Adipocyte (in vitro differentiated cells): ENCODE measurements at places on chromosomes 13 and 19.

DNA sequence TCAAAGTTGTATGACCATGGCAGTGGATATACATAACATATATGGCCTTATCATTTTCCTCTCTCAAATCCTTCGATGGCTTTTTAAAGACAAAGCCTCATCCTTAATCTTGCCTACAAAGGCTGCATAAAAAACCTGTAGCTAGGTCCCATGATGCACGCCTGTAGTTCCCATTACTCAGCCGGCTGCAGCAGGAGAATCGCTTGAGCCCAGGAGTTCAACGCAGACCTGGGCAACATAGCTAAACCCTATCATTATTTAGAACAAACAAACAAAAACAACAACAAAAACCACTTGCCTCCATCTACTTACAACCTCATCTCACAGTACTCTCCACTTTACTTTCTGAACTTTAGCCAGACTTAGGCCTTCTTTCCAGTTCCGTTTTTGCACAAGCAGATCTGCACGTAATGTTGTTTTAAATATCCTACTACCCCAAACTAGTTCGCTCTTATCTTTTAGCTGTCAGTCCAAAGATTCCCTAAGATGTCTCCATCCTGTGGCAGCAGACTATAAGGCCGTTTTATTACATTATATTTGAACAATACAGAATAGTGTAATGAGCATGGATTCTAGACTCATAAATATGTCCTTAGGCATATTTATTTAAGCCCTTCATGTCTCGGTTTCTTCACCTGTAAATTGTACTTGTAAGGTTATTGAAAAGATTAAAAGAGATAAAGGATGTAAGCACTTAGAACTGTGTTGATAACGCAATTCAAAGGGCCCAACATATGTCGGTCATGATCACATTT, 969 bp upstream of the POMP start:
- peak; percentile 48 for DNase-seq

DNA sequence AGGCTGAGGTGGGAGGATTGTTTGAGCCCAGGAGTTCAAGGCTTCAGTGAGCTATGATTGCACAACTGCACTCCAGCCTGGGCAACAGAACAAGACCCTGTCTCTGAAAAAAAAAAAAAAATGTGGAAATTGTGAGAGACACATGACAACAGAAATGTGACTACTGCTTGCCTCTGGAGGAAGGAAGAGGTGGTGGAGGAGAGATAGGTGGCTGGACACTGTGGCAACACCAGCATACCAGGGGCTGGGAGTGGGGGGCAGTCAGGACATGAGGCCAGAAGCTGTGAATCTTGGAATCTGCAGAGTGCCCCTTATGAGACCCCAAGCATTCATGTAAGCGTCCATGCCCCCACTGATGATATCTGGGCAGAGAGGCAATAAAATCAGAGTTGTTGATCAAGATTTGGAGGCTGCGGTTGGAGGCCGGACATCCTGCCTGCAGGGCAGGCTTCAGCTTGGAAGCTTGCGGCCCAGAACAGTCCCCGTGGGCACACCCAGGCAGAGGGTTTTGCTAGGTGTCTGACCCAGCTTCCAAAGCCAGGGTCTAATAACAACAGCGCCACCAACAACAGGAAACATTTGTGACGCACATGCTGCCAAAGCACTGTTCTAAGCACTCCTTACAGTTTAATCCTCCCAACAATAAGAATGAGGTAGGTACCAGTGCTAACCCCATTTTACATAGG, 16.9 kb downstream of the FAM187B start:
- no peak for DNase-seq

GRCh38 chr13:99998261-99998660, 16.7 kb downstream of the ZIC2 start:
- no peak for DNase-seq

GRCh38 chr13:23715762-23716235, 145.6 kb downstream of the TNFRSF19 start:
- DNase-seq: no peak

DNA sequence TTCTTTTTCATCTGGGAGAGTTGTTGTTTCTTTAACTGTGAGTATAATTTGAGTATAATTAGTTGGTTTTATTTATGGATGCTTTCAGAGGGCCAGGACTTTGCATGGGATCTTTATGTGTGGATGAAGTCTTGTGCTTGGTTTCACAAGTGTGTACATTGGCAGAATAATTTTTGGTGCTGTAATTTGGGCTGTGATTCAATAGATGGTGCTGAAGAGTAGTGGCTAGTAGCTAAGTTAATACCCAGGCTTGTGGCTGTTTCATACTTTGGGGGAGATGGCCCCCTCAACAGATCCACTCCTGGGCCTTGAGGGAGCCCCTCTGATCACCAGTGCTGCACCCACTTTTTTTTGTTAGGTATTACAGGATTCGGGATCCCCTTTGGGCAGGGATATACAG, 1142.4 kb downstream of the SLITRK1 start:
- DNase-seq: peak; percentile 33

DNA sequence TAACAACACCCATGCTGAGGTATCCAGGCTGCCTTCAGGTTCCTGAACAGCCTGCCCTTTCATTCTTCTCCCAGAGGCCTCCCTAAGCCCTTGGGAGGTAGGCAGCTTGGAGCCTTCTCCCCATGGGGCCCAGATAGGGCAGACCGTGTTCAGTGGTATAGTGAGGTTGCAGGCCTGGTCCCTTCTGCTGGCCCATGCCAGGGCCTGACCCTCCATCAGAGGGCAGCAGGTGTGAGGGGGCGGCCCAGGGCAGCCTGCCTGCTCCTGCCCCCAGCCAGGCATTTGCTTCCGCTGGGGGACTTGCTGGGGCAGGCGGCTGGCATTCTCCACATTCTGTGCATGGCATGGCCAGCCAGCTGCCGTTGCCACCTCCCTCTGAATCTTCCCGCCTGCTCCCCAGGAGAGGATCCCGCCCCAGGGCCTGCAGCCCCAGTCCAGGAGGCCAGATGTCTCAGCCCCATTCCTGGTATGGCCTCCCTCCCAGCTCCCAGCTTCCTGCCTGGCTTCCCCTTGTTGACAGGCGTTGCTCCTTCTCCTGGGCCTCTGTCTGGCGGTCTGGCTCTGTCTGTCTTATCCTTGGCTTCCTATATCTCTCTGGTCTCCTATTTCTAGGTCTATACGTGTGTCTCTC, 8.9 kb downstream of the CIC start:
- peak; percentile 67 for DNase-seq

- DNase-seq: peak; percentile 32
These were observed 1.1 kb downstream of the RBM26 start for GRCh38 chr13:79404985-79405384.

DNA sequence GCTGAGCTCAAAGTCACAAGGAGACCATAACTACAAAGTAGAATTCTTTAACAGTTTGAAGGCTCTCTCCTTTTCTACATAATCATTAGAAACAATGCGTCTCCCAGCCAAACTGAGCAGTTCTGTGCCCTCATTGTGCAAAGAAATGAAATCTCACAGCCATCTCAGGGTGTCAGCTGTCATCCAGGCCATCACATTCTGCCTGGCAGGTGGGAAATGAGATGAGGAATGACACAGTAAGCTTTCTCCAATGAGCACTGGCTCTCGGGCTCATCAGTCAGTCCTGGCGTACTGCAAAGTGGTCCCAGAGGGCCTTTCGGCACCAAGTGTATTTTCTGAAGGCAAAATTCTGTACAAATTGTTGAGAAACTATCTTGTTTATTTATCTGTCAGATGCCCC, 306.5 kb downstream of the KCTD12 start:
- no peak for DNase-seq

GRCh38 chr19:30371161-30371836, 885 bp upstream of the ZNF536 start:
- no peak for DNase-seq

GRCh38 chr13:38264363-38265131, 85.1 kb upstream of the UFM1 start:
- DNase-seq: no peak

DNA sequence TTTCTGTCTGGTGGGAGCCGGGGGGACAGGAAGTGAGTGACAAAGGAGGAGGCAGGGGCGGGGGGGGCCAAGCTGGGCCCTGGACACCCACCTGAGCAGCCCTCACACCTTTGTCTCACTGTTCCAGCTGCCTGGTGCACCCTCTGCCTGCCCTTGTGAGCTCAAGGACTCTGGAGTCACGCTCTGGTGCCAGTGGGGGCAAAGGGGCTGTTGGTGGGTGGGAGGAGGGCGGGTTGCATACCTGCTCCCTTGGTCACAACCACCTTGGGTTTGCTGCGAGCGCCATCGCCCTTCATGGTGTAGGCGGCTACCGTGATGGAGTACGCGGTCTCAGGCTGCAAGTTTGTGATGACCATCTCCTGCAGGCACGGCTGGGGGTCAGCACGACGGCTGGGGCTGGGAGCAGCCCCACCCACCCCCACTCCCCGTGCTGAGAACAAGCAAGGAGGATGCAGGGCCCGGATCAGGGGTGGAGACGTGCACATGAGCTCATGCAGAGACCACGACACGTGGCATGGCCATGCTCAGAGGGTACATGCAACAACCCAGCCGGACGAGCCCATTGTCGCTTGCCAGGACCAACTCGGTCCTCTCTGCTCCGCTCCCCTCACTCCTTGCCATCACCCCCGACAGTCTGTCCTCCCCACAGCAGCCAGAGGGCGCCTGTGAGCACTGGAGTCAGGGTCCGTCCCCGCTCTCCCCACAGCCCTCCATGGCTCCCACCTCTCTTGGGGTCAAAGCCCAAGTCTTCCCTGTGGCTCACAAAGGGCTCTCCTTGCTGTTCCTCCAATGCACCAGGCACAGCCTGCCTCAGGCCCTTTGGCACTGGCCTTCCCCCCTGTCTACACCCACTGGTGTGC, 114.9 kb downstream of the PTPRS start:
- DNase-seq: peak; percentile 20

- no peak for DNase-seq
These were observed 23.4 kb upstream of the MBNL2 start for GRCh38 chr13:97198753-97199152.

DNA sequence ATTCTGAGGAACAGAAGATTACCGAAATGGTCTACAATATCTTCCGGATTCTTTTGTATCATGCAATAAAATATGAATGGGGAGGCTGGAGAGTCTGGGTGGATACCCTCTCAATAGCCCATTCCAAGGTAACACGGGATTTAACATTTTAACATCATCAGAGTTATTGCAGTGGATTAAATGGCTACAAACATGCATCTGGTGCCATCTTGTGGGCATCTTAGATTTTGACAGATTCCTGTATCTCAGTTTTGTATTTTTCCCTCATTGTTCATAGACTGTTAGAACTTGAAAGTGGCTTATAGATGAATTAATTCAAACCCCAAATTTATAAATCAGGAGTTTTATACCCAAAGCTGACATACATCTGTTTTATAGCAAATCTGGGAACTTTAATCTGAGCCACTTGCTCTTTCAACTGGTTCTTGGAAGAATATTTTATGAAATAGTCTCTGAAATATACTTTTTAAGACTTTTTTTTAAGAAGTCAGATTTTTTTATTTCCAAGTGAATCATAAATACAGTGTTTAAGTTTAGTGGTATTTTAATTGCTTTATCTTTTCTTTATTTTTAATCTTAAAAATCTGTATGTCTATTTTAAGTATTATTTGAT, 215.2 kb downstream of the NBEA start:
- peak; percentile 85 for DNase-seq

DNA sequence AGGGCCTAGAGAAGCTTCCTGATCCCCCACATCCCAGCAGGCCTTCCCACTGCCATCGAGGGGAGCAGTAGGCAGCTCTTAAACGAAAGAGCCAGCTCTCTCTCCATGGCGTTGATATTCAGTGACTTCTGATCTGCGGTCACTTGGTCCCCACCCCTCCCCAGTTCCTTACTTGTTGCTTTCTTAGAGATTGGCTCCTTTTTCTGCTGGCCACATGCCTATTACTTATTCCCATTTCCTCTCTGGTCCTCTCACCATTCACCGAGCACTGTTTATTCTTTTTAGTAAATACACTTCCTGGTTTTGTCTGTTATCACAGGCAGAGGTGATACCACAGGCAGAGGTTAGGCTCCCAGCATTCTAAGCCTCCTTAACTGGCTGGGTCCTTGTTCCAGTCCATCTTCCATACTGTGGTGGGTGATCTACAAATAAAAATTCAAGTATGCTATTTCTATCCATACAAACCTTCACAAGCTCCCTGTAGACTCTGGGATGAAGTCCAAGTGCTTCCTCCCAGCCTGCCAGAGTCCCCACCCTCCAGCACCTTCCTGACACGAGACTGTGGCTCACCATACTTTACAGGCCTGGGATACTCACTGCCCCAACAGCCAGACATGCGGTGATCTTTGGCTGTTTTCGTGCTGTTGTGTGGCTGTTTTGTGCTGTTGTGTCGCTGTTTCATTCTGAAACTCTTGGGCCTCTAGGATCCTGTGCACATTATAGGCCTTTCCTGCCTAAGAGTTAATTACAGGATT, 315.9 kb downstream of the ATP8A2 start:
- no peak for DNase-seq

GRCh38 chr19:35461060-35461459, 13.0 kb downstream of the FFAR2 start:
- DNase-seq: no peak

- peak; percentile 9 for DNase-seq
These were observed 16.5 kb downstream of the SIGLEC7 start for GRCh38 chr19:51158474-51159129.

- no peak for DNase-seq
These were observed 1.3 kb upstream of the PTBP1 start for GRCh38 chr19:795691-796581.

DNA sequence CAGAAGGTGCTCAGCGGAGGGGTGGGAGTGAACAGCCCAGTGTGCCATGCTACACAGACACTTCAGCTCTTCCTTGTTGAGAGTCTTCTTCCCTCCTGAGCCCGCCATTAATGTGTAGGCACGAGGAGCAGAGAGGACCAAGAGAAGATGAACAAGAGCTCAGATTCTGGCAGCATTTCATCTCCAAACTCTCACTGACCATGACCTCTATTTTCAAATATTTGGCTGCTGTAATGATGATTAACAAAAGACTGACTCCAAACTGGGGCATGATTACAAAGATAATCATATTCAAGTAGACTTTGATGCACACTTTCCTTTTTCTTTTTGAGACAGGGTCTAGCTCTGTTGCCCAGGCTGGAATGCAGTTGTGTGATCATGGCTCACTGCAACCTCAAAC, 236.5 kb downstream of the DCLK1 start:
- no peak for DNase-seq

DNA sequence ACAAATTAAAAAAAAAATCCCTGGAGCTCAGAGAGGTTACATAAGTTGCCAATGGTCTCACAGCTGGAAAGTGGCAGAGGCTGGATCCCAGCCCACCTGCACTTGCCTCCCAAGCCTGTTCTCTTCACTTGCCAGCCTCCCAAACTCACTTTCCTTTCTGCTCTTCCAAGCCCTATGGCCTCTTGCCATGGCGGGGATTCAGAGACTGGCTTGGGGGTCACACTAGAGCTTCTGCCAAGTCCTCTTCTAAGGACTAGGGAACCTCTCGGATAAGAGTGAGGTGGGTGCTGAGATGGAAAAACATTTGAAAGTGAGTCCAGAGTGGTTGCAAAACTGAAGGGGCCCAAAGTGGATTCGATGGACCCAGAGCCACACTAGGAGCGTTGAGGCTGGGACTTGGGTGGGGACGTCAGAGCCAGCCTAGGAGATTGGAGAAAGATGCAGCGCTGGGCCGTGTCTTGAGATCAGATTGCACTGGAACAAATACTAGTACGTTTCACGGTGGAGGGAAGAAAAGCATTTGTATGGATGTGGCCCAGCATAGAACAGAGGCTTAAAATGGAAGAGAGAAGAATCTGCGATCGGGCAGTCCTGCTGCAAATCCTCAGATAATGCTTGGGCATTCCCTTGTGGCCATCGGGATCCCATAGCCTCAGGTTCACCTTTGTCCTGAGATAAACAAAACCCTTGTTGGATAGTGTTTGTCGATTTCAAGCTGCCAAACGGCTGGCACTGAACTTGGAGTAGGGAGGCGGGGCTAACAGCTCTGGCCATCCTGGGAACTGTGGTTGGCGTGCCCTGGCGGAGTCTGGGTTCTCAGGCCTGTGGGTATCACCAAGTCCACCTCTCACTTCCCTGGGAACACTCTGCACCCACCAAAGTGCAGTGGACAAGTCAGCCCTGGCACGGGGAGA, 84.8 kb downstream of the ING1 start:
- DNase-seq: no peak
